Lower lobe of right lung (tissue), 2 donors: ENCODE measurements at places on chromosomes 4 and X. TPM values are rescaled to one million over a fixed set of nuclear protein-coding genes. Genes with fewer than 3 reads are reported as not detected.

Gene PRR32
- total RNA-seq = not detected

DNA sequence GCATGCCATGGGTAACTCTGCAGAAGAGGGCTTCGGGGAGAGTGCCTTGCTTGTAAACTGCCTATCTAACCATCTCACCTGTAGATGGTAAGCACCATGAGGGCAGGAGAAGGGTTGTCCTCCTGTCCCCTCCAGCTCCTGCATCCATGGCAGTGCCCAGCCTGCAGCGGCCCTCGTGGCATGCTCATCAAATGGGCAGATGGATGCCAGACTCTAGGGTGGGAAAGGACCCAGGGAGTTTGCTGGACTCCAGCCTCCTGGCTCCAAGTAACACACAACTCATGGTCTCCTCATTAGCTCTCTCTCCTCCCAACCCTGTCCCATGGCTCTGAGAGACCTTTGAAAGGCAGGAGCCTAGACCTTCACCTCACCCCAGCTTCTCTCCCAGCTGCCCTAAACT lies 29.7 kb upstream of the CRMP1 start:
- no peak overlapping the region for H3K4me3 ChIP-seq
- no peak overlapping the region for H3K27ac ChIP-seq
- H3K4me1 ChIP-seq = no peaks in the 10 kb centered on the region
- no peaks in the 10 kb centered on the region for H3K36me3 ChIP-seq
- H3K27me3 ChIP-seq = peaks cover 4% of the 10 kb centered on the region

Gene CFAP299
- total RNA-seq = 5.1 TPM

DNA sequence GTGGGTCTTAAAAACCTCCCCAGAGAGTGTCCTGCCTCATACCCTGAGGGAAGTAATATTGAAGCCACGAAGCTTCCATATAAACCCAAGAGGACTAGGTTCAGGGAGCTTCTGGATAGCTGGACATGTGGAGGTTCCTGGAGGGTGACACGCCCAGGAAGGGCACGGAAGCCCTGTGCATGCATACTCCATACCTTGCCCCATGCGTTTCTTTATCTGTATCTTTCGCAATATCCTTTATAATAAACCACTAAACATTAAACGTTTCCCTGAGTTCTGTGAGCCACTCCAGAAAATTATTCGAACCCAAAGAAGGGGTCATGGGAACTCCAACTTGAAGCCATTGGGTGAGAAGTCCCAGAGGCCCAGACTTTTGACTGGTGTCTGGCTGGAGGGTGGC lies 45.7 kb upstream of the HPF1 start:
- H3K36me3 ChIP-seq = no peaks in the 10 kb centered on the region
- no peak overlapping the region for H3K27ac ChIP-seq
- H3K4me1 ChIP-seq = no peaks in the 10 kb centered on the region
- DNase-seq = no peak
- H3K4me3 ChIP-seq = no peak overlapping the region

GRCh38 chr4:17780501-17781299 lies 721 bp downstream of the FAM184B start:
- no peak for DNase-seq
- H3K4me1 ChIP-seq = peaks cover 20% of the 10 kb centered on the region
- H3K27me3 ChIP-seq = peaks cover 26% of the 10 kb centered on the region
- peak overlapping the region; percentile 46 for H3K4me3 ChIP-seq
- no peaks in the 10 kb centered on the region for H3K36me3 ChIP-seq
- no peak overlapping the region for H3K27ac ChIP-seq

- DNase-seq = no peak
- H3K4me1 ChIP-seq = no peaks in the 10 kb centered on the region
- no peak overlapping the region for H3K27ac ChIP-seq
- H3K27me3 ChIP-seq = no peaks in the 10 kb centered on the region
Observed at GRCh38 chr4:55561889-55562288, 15.2 kb upstream of the CLOCK start.

DNA sequence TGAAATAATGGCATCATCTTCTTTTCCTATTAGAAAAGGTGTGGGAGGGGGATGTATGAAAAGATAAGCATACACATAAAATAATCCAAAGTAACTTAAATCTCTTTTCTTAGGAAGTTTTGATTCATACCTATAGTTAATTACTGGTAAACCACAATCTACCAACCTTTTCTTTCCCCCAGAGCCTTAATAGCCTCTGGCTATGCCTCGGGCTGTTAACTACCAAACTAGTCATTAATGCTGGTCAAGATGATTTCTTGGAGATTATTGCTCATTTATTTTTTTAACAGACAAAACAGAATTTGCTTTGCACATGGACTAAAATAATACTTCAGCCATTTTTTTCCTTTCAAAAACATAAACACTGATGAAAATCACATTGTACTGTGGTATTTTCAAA lies 16.9 kb downstream of the NAA11 start:
- no peak for DNase-seq
- no peaks in the 10 kb centered on the region for H3K27me3 ChIP-seq
- no peak overlapping the region for H3K4me3 ChIP-seq
- H3K27ac ChIP-seq = no peak overlapping the region

GRCh38 chr4:141153751-141154510 lies 20.7 kb upstream of the RNF150 start:
- no peaks in the 10 kb centered on the region for H3K4me1 ChIP-seq
- H3K27ac ChIP-seq = no peak overlapping the region
- no peaks in the 10 kb centered on the region for H3K36me3 ChIP-seq
- H3K27me3 ChIP-seq = no peaks in the 10 kb centered on the region

GRCh38 chr4:139015948-139016471 lies 429 bp downstream of the NOCT start:
- H3K4me1 ChIP-seq = peaks cover 30% of the 10 kb centered on the region
- DNase-seq = peak; percentile 70
- no peaks in the 10 kb centered on the region for H3K27me3 ChIP-seq
- peak overlapping the region; percentile 84 for H3K27ac ChIP-seq
- H3K4me3 ChIP-seq = peak overlapping the region; percentile 77

GRCh38 chr4:169150806-169151205 lies 120.0 kb downstream of the SH3RF1 start:
- H3K27ac ChIP-seq = no peak overlapping the region
- no peak for DNase-seq
- no peak overlapping the region for H3K4me3 ChIP-seq
- peaks cover 8% of the 10 kb centered on the region for H3K36me3 ChIP-seq
- H3K4me1 ChIP-seq = peaks cover 5% of the 10 kb centered on the region

DNA sequence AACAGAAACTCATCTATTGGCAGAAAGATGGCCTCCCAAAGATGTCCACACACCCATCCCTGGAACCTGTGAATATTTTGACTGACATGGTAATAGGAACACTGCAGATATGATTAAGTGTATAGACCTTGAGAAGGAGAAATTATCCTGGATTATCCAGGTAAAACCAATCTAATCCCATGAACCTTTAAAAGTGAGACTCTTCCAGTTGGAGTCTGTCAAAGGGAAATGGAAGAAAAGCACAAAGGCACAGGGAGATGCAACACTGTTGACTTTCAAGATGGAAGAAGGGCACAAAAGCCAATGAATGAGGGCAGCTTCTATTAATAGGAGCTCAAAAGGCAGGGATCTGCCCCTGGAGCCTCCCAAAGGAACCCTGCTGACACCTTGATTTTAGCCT lies 83.0 kb downstream of the AMELX start:
- H3K36me3 ChIP-seq = no peaks in the 10 kb centered on the region
- no peak overlapping the region for H3K4me3 ChIP-seq
- H3K27me3 ChIP-seq = no peaks in the 10 kb centered on the region
- no peaks in the 10 kb centered on the region for H3K4me1 ChIP-seq
- no peak overlapping the region for H3K27ac ChIP-seq
- no peak for DNase-seq

GRCh38 chr4:35541888-35542213 lies 702.5 kb downstream of the ARAP2 start:
- no peak for DNase-seq
- H3K4me1 ChIP-seq = no peaks in the 10 kb centered on the region
- H3K27ac ChIP-seq = no peak overlapping the region
- no peaks in the 10 kb centered on the region for H3K27me3 ChIP-seq
- no peak overlapping the region for H3K4me3 ChIP-seq
- H3K36me3 ChIP-seq = no peaks in the 10 kb centered on the region

- no peaks in the 10 kb centered on the region for H3K4me1 ChIP-seq
- H3K36me3 ChIP-seq = no peaks in the 10 kb centered on the region
- DNase-seq = no peak
- no peak overlapping the region for H3K4me3 ChIP-seq
- no peak overlapping the region for H3K27ac ChIP-seq
Observed at GRCh38 chr4:114217150-114217817, 237.8 kb upstream of the ARSJ start.

DNA sequence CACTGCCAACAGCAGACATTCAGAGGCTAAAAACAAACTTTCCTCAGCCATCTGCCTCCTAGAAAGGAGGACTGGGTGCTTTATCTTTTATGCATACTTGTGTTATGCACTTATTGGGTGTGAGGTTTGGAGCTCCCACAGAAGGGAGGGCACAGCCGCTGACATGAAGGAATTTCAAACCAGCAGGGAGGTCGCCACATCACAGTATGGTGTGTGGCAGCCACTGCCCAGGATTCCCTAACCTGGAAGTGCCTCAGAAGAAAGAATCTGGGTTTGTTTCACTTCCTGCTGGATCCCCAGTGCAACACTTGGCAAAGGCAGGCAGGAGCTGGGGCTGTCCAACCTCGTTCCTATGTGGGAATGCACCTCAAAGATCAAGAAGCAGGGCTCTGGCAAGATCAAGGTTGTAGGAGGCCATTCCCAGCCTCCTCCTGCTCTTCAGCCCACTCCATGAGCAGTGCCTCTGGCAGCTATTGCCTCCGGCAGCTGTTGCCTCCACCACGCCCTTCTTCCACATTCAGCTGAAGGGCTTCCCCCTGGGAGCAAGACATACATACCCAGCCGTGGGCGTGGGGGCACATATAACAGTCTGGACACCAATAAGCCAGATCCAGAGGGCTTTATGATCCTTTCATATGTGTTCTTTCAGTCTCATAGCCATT lies 109.0 kb upstream of the MAMLD1 start:
- no peak for DNase-seq
- no peaks in the 10 kb centered on the region for H3K4me1 ChIP-seq
- no peaks in the 10 kb centered on the region for H3K27me3 ChIP-seq

Gene RS1
- total RNA-seq = 3.9 TPM

- no peaks in the 10 kb centered on the region for H3K4me1 ChIP-seq
- H3K4me3 ChIP-seq = no peak overlapping the region
- no peaks in the 10 kb centered on the region for H3K27me3 ChIP-seq
- H3K36me3 ChIP-seq = no peaks in the 10 kb centered on the region
- no peak overlapping the region for H3K27ac ChIP-seq
- no peak for DNase-seq
Observed at GRCh38 chrX:137119049-137119448, 85.3 kb upstream of the GPR101 start.

- H3K27me3 ChIP-seq = no peaks in the 10 kb centered on the region
- no peak overlapping the region for H3K27ac ChIP-seq
- H3K4me1 ChIP-seq = peaks cover 28% of the 10 kb centered on the region
- no peaks in the 10 kb centered on the region for H3K36me3 ChIP-seq
Observed at GRCh38 chr4:124937993-124938392, 225.5 kb upstream of the ANKRD50 start.

- H3K4me3 ChIP-seq = no peak overlapping the region
- DNase-seq = peak; percentile 73
- no peak overlapping the region for H3K27ac ChIP-seq
- H3K27me3 ChIP-seq = no peaks in the 10 kb centered on the region
Observed at GRCh38 chr4:1356181-1356998, 9.4 kb downstream of the UVSSA start.

DNA sequence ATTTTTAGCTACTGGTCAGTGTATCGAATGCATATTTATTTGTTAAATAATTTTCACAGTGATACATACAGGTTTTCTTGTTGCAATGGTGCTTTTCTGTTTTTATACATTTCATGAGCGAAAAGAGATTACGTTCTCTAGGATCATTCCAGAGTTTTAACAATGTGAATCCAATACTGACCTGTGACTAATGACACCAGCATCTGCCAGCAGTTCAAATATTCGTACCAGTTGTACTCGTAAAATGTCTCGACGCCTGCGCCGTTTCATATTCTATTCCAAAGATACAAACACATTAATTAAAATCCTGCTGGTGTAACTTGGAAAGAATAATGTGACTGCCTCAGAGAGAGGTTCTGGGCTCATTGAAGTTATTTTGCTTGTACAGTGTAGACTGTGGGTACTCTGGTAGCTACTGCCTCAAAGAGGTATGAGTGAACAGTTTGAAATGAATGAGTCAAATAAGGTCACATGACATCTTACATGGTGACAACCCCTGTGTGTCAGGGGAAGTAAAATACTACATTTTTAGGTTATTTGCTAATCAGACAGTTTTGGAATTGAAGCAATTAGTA lies 80.7 kb downstream of the ZAR1 start:
- peaks cover 97% of the 10 kb centered on the region for H3K36me3 ChIP-seq
- no peaks in the 10 kb centered on the region for H3K4me1 ChIP-seq
- no peak for DNase-seq
